ENCODE measurements at places on chromosomes 12 and 14. TPM values are rescaled to one million over a fixed set of nuclear protein-coding genes. Genes with fewer than 3 reads are reported as not detected.

The MIPOL1 gene
- polyA plus RNA-seq: 8.8 TPM

The SMIM41 gene
- 0.61 TPM for polyA plus RNA-seq

The SSPN gene
- 18.0 TPM for polyA plus RNA-seq

The NGB gene
- not detected for polyA plus RNA-seq

The MYO1H gene
- polyA plus RNA-seq: 1.5 TPM

The PDE3A gene
- polyA plus RNA-seq: 23.9 TPM

The DLGAP5 gene
- polyA plus RNA-seq: 32.8 TPM

The PIANP gene
- 14.3 TPM for polyA plus RNA-seq

The PMCH gene
- polyA plus RNA-seq: 0.96 TPM

The TSPAN9 gene
- 86.6 TPM for polyA plus RNA-seq

The P2RX2 gene
- polyA plus RNA-seq: 1.6 TPM

The PRB4 gene
- not detected for polyA plus RNA-seq

The SMCO3 gene
- polyA plus RNA-seq: 2.3 TPM

The KRT74 gene
- not detected for polyA plus RNA-seq

The NANOG gene
- 0.09 TPM for polyA plus RNA-seq

The SERPINA10 gene
- polyA plus RNA-seq: 0.15 TPM

The SH2B3 gene
- polyA plus RNA-seq: 16.9 TPM

The KRT8 gene
- polyA plus RNA-seq: 243 TPM

The SMOC1 gene
- 2.5 TPM for polyA plus RNA-seq

The RAB15 gene
- polyA plus RNA-seq: 23.9 TPM

The BMP4 gene
- 49.3 TPM for polyA plus RNA-seq

The KCNC2 gene
- polyA plus RNA-seq: 0.96 TPM

The MMP19 gene
- polyA plus RNA-seq: 0.61 TPM

The CIROP gene
- 0.18 TPM for polyA plus RNA-seq

The SLC4A8 gene
- 2.8 TPM for polyA plus RNA-seq

The NTN4 gene
- 95.5 TPM for polyA plus RNA-seq

The CMA1 gene
- polyA plus RNA-seq: not detected

The CLEC4A gene
- polyA plus RNA-seq: 2.2 TPM

The GPX2 gene
- polyA plus RNA-seq: 1.1 TPM

The LMNTD1 gene
- not detected for polyA plus RNA-seq

The IRAK3 gene
- polyA plus RNA-seq: 4.4 TPM

The VRTN gene
- polyA plus RNA-seq: 0.06 TPM

The KRT3 gene
- polyA plus RNA-seq: not detected

The KLRC2 gene
- not detected for polyA plus RNA-seq

The TMEM179 gene
- polyA plus RNA-seq: 1.1 TPM

The ELK3 gene
- 45.0 TPM for polyA plus RNA-seq

The WIF1 gene
- polyA plus RNA-seq: 2.2 TPM

The TC2N gene
- 11.4 TPM for polyA plus RNA-seq

The CD27 gene
- 2.2 TPM for polyA plus RNA-seq

The METTL25 gene
- 17.7 TPM for polyA plus RNA-seq

The TAS2R14 gene
- polyA plus RNA-seq: 5.3 TPM

The ARHGDIB gene
- 56.4 TPM for polyA plus RNA-seq

The ADAM20 gene
- polyA plus RNA-seq: 0.06 TPM

The SIRT4 gene
- 3.2 TPM for polyA plus RNA-seq

The YBX3 gene
- 279 TPM for polyA plus RNA-seq

The WDR20 gene
- polyA plus RNA-seq: 35.1 TPM

The AVPR1A gene
- polyA plus RNA-seq: 8.7 TPM

The KHNYN gene
- polyA plus RNA-seq: 53.3 TPM

The TMEM233 gene
- 1.4 TPM for polyA plus RNA-seq
